Stromal cell of bone marrow (primary cell): ENCODE measurements at places on chromosomes 6 and 20.

GRCh38 chr6:159483259-159483658 is 209.8 kb downstream of the SOD2 start:
- DNase-seq = no peak

DNA sequence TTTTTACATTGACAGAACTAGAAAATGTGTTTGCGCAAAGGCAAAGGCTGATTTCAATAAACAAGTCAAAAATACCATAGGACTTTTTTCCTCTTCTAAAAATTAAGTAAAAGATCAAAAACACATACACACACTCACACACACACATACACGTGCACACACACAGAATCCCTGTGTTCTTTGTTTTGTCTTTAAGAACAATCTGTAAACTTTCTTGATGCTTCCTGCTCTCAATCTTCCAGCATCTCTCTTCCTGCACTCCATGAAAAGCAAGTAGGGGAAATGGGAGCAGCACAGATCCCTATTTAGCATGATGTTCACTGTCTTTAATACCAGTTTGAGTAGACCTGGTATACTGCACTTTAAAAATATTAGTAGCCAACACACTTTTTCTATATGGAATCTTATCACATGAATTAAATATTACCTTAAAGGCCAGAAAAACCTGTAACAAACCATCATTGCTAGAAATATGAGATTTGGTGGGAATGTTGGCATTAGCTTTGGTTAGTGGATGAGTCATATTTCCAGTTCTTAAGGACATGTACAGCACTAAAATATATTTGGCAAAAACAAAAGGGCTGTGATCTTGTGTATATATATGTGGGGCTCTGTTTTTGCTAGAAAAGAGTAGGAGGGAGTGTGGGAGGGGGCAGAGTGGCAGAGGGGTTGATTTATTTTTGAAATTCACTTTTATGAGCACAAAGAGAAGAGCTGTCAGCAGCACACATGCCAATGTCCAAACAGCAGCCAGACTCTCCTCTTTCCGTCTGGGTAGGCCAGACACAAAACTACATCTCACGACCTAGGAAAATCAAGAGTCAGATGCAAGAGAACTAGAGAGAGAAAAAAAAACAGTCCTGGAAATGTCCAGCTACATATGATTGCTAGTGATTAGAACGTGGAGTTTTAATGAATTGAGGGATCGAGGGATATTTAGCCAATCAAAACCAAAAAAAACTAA is 4.6 kb downstream of the PTPRK start:
- DNase-seq = no peak

DNA sequence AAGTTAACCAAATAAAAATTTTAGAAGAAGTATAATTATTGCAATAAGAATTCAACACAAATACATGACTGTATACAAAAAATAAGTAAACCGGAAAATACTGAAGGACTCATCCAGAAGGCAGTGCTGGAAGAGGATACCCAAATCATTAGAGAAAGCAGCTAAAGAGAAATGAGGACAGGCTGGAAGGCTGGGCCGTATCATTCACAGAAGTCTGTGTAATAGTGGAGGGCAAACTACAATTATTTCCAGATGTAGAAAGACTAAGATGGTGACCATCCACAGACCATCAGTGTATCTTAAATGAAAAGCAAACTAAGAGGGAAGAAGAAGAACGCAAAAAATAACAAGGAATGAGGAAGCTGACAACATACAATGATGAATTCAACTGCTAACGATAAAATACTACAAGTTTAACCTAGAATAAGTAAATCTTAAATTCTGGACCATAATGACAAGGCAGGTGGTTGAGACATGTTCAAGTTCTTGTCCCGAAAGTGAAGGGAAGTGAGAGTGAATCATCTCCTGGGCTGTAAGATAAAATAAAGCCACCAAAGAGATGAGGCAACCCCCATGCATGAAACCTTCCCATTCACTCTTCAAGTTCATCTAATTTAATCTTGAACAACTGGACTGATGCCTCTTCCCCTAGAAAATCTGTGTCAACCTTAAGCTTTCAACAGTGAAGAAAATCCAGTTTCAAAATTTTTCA is 71.5 kb downstream of the SLC23A2 start:
- DNase-seq = no peak

GRCh38 chr6:148996815-148997214 is 250.0 kb downstream of the UST start:
- DNase-seq = no peak

GRCh38 chr6:166087852-166088251 is 79.8 kb downstream of the TBXT start:
- DNase-seq = no peak

- DNase-seq = peak; percentile 86
Observed at GRCh38 chr20:43843096-43843964, 71.3 kb upstream of the TOX2 start.

DNA sequence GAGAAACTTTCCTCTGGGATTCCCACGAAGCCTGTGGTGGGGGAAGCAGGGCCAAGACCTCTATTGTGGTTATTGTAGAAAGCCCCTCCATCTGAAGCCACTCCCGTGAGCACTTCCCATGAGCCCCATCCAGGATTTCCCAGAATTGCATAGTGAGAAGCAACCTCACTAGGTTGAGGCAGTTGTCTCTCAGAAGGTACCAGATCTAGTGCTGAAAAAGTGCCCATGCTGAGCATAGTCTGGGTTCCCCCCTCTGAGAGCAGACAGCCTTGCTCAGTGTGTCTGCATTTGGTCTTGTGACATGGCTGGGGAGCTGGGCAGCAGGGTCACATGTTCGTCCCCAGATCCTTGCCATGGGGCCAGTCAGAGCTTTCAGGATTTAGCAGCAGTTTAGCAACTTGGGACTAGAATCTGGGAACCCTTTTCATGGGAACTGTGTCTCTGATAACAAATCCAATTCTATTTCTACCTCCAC is 38.6 kb downstream of the SLC9A8 start:
- DNase-seq = no peak

- DNase-seq = no peak
Observed at GRCh38 chr6:155628306-155628705, 172.7 kb upstream of the NOX3 start.

DNA sequence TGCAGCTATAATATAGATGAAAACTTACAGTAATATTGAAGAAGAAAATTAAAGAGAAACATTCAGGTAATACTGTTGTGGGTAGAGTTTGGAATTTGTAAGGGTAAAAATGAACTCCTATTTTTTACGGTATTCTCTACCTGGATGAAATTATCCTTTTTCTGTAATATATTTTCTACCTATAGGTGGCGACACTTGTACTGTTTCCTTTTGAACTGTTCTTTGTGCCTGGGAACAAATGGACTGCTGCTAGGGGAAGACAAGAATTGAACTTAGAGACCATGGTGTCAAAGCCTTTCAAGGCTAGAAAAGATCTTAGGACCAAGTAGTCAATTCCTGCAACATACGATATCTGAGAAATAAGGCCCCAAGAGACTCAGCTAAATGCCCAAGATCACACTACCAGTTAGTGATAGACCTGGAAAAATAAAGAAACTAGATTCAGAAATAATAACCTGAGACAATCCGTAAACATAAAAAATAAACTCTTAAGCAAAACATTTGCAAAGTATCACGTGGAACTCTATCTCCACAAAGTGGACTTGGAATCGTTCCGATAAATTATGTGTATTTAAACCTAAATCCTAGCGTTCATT is 383.8 kb downstream of the TFAP2A start:
- no peak for DNase-seq

DNA sequence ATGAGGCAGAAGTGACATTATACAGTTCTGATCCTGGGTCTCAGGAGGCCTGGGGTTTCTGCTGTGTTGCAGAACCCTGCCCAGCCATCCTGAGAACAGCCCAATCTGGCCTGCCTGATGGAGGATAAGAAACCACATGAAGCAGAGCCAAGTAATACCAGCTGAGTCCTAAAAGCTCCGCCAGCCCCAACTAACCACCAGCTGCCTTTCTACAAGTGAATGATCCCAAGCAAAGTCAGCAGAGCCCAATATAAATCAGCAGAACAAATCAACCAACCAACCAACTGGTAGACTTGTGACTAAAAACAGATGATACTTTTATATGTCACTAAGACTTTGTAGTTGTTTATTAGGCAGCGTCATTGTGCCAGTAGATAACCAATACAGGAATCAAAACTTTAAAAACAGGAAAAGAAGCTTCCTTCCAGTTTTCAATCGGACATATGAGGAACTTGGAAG is 52.1 kb downstream of the SNX5 start:
- peak; percentile 54 for DNase-seq

- peak; percentile 41 for DNase-seq
Observed at GRCh38 chr6:159440911-159441703, 251.9 kb downstream of the SOD2 start.

- DNase-seq = no peak
Observed at GRCh38 chr6:12546410-12547002, 170.1 kb upstream of the PHACTR1 start.

- DNase-seq = peak; percentile 97
Observed at GRCh38 chr20:44702776-44703175, 12.4 kb upstream of the CCN5 start.

DNA sequence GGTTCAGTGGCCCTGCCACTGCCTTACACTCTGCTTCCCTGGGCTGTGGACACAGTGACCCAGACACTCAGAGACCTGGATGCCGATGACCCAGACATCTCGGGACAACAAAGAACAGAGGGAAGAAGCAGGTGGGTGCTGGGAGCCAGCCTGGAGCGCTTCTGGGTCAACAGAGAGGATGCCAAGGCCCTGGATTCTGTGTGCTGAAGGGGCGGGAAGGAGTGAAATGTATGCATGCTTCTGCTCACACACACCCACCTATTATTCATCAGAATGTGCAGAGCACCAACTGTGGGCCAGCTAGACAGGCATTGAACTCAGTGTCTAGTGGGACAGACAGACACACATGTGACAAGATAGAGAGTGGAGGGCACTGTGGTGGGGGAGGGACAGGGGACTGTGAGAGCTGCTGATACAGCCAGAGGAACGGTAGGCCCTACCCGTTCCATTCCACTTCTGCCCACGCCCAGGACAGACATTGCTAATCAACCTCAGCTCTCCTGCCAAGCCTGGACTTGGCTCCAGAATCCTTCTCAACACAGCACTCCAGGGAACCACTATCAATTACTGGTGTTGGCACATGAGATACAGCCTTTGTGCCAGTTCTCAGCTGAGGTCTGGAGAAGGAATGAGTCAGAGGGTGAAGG is 20.2 kb downstream of the KCNK15 start:
- DNase-seq = peak; percentile 20

GRCh38 chr20:62482146-62482809 is 6.5 kb upstream of the GATA5 start:
- DNase-seq = no peak

DNA sequence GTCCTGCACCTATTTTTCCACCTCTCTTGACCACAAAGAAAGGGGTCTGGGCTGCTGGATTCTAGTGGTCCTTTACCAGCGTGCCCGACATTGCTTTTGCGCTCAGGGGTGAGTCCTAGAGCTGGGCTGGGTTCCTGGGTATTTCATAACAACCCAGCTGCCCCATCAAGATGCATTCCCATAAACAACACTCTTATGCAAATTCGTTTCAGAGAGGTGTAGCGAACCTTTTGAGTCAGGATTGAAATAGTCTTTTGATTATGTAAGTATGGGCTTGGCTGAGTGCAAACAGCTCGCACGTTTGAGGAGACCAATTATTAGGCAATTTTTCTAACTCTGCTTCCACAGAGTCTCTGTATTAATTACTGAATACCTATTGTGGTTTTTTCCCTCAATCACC is 13.7 kb downstream of the ACOT13 start:
- DNase-seq = no peak

DNA sequence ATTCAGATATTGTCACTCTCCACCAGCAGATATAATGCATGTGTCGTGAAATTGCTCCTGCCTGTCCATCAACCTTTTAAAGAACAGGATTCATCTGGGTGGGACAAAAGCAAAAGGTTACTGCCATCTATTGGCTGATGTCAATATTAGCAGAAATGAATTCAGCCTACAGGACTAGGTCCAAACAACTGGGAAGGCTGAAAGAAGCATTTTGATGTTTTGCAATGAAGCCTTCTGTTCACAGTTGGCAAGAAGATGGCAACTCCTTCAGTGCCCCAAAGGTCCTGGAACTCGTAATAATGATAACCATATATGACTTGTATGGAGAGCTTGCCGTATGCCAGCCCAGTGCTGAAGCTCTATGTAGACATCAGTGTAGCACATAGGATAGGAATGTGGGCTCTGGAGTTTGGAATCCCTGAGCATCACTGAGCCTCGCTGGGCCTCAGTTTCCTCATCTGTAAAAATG is 7.5 kb downstream of the BCAS1 start:
- DNase-seq = peak; percentile 58

- DNase-seq = no peak
Observed at GRCh38 chr6:124963416-124963785, 1.2 kb downstream of the RNF217 start.

GRCh38 chr6:110085285-110085684 is 94.2 kb downstream of the WASF1 start:
- no peak for DNase-seq

DNA sequence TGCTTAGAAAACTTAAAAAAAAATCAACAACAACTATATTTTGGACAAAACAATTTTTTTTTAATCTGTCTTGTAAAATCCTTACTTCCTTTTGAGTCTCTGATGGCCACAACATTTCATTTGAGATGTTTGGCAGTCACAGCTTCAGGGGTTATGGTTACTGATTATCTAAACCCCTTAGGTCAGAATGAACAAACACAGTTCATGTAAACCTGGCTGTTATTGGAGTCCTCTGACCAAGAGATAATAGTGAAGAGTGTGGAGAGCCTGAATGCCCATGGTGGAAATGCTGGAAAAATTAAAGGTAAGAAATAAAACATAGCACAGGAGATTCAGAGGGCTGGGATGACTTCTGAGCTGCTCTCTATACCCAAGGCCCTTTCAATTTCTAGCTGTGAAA is 38.2 kb downstream of the TMX4 start:
- DNase-seq = no peak

DNA sequence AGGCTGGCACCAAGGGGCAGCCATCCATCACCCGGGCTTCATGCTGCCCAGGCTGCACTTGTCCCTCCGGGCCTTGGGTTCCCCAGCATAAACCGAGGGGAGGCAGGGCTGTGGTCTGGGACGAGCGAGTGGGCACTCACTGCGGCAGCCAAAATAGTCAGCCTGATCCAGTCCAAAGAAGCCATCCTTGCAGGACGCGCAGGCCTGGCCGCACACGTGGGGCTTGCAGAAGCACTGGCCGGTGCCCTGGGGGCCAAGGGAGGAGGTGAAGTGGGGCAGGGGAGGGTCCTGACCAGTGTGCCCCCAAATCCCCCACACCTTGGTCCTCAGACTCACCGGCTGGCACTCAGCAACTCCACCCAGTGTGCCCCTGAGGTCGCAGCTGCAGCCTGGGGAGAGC is 32.1 kb downstream of the ADRM1 start:
- DNase-seq = no peak

DNA sequence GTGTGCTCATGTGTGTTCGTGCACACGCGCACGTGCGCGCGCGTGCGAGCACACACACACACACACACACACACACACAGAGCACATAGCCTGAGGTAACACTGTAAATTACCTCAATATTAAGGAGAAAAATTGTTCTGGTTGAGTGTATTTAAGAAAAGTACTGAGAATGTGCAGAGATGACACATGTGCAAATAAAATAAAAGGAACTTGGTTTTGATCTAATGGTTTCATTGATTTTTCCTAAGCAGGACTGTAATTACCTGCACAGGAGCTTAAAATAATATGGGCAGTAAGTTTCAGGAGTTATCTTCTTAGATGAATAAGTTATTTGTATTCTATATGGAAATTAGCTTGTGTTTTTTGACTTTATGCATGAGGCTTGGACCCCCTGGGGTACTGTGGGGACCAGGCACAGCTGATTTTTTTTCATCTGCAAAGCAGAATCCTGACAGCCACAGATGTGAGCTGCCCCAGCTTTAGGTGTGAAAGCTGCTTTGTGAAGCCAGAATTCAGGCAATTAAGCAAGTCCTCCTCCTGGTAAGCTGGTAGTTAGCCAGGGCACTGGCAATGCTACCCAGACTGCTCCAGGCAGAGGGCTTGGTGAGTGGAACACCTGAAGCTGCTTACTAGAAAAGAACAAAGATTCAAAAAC is 1040.6 kb upstream of the CITED2 start:
- DNase-seq = no peak
